Renal cortex interstitium (tissue), 15 donors: ENCODE measurements at places on chromosomes 3 and 15. TPM values are rescaled to one million over a fixed set of nuclear protein-coding genes. Genes with fewer than 3 reads are reported as not detected.
A peak's percentile ranks its signal among the peaks of the same experiment; 100 is the strongest.

- DNase-seq: peak; percentile 54
Observed at GRCh38 chr15:80233581-80233980, 18.4 kb downstream of the CTXND1 start.

GRCh38 chr3:29512641-29513040, 231.8 kb downstream of the RBMS3 start:
- no peak for DNase-seq

DNA sequence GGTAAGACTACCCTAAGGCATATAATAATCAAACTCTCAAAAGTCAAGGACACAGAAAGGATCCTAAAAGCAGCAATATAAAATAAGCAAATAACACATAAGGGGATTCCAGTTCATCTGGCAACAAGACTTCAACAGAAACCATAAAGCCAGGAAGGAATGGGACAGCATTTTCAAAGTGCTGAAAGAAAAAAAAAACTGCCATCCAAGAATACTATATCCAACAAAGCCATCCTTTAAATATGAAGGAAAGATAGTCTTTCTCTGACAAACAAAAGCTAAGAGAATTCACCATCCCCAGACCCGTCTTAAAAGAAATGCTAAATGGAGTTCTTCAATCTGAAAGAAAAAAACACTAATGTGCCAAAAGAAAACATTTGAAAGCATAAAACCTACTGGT, 14.7 kb upstream of the CLN6 start:
- DNase-seq: no peak

DNA sequence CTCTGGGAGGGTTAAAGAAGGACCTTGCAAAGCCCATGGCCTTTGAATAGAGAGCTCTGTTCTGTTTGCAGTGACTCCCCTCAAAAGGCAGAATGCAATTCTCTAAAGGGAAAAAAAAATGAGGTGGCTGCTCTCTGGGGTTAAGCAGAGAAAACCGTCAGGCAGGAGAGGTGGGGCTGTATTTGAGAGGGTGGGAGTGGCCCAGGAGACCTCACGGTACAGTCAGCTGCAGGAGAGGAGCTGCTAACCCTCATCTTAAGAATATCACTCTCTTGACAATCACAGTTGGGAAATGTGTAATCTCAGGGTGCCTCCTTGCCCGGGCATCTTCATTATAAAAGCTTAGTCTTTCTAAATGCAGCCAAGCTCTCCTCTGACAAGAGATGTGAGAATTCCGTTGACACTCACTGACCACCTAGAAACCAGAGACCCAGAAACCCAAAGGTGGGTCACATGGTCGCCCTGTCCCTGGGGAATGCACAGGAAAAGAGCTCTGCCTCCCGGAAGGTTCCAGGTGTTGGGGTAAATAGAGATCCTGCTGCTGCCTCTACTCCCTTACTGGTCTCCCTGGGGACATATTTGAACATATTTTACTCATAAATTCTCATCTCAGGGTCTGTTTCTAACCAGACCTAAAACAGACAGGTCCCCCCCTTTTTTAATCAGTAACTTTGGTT, 159.1 kb upstream of the CTDSPL start:
- DNase-seq: no peak

Gene CCDC50
- polyA plus RNA-seq: 66.4 TPM

- no peak for DNase-seq
Observed at GRCh38 chr3:14962762-14963161, 15.4 kb downstream of the NR2C2 start.

- no peak for DNase-seq
Observed at GRCh38 chr3:197957790-197958133, 2.3 kb upstream of the LMLN start.

GRCh38 chr3:10556312-10556711, 50.9 kb upstream of the ATP2B2 start:
- no peak for DNase-seq

DNA sequence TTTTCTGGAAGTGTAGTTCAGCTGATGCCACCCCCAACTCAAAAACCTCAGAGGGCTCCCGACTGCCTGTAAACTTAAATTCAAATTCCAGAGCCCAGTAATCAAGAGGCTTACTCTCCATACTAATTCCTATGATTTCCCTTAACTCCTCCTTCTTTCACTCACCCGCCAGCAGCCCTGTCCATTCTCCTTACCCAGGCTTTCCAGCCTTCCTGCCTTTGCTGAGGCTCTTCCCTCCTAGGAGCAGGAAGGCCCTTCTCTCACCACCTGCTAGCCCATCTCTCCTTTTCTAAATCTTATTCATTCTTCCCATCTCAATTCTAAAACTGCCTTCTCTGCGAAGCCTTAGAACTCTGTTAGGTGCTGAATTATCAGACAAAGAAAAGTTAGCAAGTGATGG, 30.4 kb downstream of the RORA start:
- no peak for DNase-seq

Gene C2CD4A
- polyA plus RNA-seq: 0.29 TPM

DNA sequence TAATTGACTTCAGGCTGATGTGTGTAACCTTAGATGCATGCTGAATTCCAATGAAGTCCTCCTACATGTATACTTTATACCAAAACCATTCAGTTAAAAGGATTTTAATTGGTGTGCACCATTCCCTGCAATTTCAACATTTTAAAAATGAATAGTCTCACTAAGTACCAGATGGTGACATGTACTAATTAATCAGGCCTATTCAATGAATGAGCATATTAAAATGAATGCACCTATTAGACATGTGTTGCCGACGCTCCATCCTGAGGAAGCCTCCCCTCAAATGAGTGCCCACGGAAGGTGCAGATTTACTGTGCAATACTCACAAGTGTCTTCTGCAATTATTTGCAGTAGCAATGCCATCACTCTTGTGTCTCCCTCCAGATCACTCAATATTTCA, 124.7 kb upstream of the TSPAN3 start:
- DNase-seq: no peak

- no peak for DNase-seq
Observed at GRCh38 chr3:196563721-196564225, 4.6 kb downstream of the WDR53 start.

Gene CTDSPL
- 114 TPM for polyA plus RNA-seq

- DNase-seq: no peak
Observed at GRCh38 chr3:2477620-2478019, 379.0 kb downstream of the CNTN4 start.

Gene CTXN2
- polyA plus RNA-seq: 0.09 TPM

Gene VWA5B2
- 1.3 TPM for polyA plus RNA-seq

Gene PCOLCE2
- polyA plus RNA-seq: 6.9 TPM

DNA sequence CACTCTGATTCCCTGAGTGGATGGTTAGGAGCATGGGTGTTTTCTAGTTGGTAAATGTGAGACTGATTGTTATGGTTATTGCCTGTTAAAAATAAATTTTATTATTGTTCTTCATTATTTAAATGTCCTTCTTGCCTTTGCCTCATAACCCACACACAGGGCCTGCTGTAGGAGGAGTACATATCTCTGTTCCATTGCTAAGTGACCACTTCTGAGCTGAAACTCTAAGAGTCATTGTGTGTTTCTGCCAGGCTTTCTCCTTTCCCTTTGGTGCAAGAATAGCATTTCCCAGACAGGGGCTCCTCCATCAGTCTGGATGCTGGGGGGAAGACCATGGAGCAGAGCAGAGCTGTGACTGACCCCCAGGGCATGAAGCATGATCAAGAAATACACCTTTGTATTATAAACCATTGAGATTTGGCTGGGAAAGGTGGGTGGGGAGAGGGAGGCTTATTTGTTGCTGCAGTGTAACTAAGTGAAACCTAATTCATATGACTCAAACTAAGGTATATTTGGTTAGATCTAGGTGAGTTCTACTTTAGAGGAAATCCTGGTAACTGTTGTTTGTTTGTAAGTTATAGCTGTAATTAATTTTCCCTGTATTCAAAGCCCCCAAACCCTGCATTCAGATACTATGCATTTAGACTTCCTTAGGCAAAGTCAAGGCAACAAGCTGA, 137.4 kb downstream of the TGFBR2 start:
- no peak for DNase-seq
